Liver (tissue), 10 donors: ENCODE measurements at places on chromosomes 7 and 10. TPM values are rescaled to one million over a fixed set of nuclear protein-coding genes. Genes with fewer than 3 reads are reported as not detected.
A peak's percentile ranks its signal among the peaks of the same experiment; 100 is the strongest.

DNA sequence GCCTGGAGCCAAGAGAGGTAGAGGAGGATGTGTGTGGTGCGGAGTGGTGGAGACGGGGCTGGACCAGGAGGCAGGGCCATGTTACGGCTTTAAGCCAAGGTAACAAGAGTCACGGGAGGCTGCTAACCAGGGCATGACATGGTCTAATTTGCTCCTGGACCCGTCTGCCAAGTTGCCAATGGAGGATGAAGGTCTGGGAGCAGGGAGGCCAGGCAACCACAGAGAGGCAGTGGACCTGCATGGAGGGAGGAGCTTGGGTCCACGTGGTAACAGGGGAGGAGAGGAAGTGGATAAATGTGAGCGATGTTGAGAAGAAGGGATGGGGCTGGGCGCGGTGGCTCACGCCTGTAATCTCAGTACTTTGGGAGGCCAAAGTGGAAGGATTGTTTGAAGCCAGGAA is 31.0 kb downstream of the SRRM3 start:
- no peaks in the 10 kb centered on the region for H3K4me1 ChIP-seq
- H3K27me3 ChIP-seq: peaks cover 4% of the 10 kb centered on the region
- DNase-seq: no peak

DNA sequence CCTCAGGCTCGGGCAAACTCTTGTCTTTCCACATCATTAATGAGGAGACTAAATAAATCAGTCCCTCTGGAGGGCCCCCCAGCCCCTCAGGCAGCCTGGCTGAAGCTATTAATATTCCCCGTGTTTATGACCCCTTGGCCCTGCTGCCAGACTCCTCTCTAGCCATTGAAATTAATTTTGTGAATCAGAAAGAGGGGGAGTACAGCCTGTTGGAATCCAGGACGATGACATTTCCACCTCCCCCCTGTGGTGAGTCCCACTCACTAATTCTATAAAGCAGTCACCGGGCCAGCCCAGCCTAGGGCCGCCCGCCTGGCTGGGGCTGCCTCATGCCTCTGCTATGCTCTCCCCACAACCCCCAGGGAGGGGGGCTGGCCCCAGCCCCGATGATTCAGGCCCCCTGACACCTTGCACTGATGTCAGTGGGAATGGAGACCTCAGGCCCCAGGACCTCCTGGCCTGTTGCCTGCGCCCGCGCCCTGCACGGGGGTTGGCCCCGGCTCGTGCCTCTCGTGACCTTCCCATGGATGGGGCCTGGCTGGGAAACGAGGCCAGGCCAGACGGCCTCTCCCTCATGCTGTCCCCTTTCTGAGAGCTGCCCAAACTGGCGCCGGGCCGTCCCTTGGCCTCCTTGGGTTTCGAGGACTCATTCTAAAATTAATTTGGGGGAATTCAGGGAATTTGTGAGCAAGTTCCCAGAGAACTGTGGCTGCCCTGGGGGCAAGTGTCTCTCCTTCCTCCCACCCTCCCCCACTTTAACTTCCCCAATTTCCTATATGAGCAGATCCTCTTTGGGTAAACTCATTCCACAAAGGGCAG is 34.0 kb downstream of the TMEM270 start:
- no peak for DNase-seq
- no peak overlapping the region for H3K4me3 ChIP-seq
- H3K36me3 ChIP-seq: no peaks in the 10 kb centered on the region
- no peaks in the 10 kb centered on the region for H3K4me1 ChIP-seq
- peak overlapping the region; percentile 3 for H3K27ac ChIP-seq
- H3K27me3 ChIP-seq: no peaks in the 10 kb centered on the region

- H3K4me3 ChIP-seq: no peak overlapping the region
- no peak for DNase-seq
- no peaks in the 10 kb centered on the region for H3K36me3 ChIP-seq
- H3K27ac ChIP-seq: no peak overlapping the region
- H3K27me3 ChIP-seq: no peaks in the 10 kb centered on the region
- peaks cover 6% of the 10 kb centered on the region for H3K4me1 ChIP-seq
These were observed 81.5 kb downstream of the SRPK2 start for GRCh38 chr7:105307163-105307672.

GRCh38 chr10:5978230-5978489 is 817 bp upstream of the IL15RA start:
- no peaks in the 10 kb centered on the region for H3K27me3 ChIP-seq
- no peak for DNase-seq
- peak overlapping the region; percentile 96 for H3K4me3 ChIP-seq

DNA sequence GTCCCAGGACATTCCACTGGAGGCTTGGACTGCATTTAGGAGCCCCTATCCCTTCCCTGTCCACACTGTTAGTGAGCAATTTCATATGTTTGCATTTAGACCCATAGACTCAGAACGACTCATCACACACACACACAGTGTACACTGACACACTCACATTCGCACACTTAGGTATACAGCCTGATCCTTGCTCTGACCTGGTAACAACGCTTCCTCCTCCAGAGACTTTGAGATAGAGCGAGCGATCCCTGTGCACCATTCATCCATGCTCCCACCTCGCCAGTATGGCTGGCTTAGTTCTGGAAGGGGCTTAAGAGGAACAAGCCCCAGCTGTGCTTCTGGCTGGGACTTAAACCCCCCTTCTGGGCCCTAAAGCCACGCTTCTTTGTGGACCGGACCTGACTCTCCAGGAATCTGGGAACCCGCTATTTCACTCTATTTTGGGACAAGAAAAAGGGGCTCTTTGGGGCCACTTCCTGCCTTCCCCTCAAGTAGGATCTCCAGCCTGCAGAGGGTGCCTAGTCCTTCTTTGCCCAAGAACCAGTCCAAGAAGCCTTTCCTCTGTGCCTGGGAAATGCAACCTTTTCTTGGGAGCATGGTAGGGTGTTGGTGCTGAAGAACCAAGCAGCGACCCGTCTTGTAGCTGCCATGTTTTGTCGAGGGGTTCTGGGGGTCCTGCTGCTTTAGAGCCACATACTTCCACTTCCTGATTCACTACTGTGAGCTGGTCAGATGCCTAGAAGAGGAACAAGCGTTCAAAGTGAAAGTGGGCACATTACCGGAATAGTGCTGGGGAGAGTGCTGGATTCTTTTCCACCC is 1.1 kb upstream of the HOXA13 start:
- H3K27ac ChIP-seq: no peak overlapping the region
- peaks cover 19% of the 10 kb centered on the region for H3K4me1 ChIP-seq
- DNase-seq: no peak
- H3K36me3 ChIP-seq: no peaks in the 10 kb centered on the region

GRCh38 chr7:93315896-93316295 is 83.7 kb downstream of the VPS50 start:
- H3K36me3 ChIP-seq: no peaks in the 10 kb centered on the region
- no peaks in the 10 kb centered on the region for H3K27me3 ChIP-seq
- no peak overlapping the region for H3K27ac ChIP-seq
- H3K4me1 ChIP-seq: no peaks in the 10 kb centered on the region

DNA sequence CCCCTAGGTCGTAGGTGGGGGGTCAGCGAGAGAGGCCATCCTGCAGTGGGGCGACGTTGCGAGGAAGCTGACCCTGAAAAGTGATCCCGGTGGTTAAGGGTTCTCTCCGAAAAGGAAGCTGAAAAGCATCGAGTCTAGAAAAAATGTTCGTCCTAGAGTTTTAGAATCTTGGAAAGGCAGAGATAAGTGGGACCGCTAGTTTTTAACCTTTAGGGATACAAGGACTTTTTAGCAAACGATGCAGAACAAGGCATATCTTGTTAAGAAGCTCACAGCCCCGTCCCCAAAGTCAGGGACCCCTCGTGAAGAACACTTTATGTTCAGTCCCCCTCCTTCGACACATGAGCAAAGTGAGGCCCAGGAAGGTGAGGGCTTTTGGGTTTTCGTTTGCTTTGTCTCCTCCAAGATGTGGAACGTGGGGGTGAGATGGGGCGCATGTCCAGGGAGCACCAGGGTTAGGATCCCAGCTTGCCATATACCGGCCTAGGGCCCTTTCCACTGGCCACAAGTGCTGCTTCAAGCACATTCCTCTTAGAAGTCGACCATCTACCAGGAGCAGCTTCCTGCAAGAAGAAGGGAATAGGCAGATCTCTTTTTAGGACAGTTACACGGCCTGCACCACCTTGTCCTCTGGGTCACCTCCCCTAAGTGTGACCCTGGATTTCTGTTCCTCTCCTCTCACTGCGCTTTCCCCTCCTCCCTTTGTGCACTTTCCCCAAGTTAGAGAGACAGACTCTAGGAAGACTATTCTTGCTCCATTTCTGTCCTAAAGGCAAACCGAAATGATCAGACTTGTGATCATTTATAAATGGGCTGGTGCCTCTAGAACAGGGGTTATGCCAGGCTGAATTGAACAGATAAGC is 969 bp downstream of the SLC35G1 start:
- no peaks in the 10 kb centered on the region for H3K36me3 ChIP-seq
- H3K4me3 ChIP-seq: peak overlapping the region; percentile 78
- no peak overlapping the region for H3K27ac ChIP-seq
- H3K27me3 ChIP-seq: no peaks in the 10 kb centered on the region
- no peak for DNase-seq

DNA sequence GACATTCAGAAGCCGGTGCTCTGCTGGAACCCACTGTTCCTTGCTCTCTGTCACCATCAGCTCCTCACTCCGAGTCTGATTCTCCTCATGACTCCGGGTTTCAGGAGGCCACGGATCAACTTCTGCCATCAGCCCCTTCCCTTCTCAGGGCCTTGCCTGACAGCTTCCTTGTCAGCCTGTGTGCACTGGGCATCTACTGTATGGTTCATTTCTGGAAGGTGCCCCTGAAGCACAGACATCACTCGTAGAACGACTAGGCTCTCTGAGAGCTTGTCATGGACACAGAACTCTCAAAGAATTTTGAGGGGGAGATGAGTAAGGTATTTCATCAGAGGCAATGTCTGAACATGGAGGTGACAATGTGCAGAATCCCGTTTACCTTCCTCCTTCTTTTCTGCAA is 396.1 kb downstream of the TNS3 start:
- no peak overlapping the region for H3K4me3 ChIP-seq
- H3K4me1 ChIP-seq: peaks cover 30% of the 10 kb centered on the region
- H3K36me3 ChIP-seq: no peaks in the 10 kb centered on the region
- no peaks in the 10 kb centered on the region for H3K27me3 ChIP-seq

GRCh38 chr7:2934211-2934731 is 90.2 kb upstream of the GNA12 start:
- no peaks in the 10 kb centered on the region for H3K4me1 ChIP-seq
- H3K27ac ChIP-seq: no peak overlapping the region
- H3K27me3 ChIP-seq: no peaks in the 10 kb centered on the region
- no peaks in the 10 kb centered on the region for H3K36me3 ChIP-seq

DNA sequence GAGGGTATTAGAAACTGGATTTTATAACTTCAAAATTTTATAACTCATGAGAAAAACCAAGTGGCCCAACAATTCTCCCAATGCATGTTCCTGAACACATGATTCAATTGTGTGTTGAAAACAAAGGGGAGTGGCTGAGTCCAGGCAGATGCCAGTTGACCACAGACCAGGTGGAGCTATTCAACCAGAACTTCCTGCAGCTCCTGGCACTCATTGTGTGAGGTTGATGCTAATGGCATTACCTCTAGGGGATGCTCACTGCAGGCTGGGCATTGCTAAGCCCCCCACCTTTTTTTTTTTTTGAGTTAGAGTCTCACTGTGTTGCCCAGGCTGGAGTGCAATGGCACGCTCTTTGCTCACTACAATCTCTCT is 20.3 kb downstream of the MYOF start:
- H3K4me3 ChIP-seq: no peak overlapping the region
- no peak overlapping the region for H3K27ac ChIP-seq
- no peaks in the 10 kb centered on the region for H3K27me3 ChIP-seq
- no peaks in the 10 kb centered on the region for H3K4me1 ChIP-seq
- DNase-seq: no peak

DNA sequence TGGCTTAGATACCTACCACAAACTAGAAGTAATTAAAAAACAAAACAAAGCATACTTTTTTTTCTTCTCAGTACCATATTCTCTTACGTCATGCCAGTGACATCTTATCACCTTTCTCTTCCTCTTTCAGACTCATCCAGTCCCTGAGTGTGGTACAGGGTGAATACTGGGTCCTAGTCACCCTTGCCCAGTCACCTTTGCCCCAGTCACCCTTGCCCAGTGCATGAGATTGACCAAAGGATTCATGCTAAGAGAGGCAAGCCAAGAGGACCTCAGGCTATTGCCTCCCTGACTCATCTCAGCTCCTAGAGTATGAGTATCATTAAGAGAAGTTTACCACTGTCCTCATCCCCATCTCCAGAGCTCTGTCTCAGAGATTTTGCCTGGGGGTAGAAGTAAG is 10.0 kb upstream of the TSPAN12 start:
- no peaks in the 10 kb centered on the region for H3K27me3 ChIP-seq
- no peaks in the 10 kb centered on the region for H3K4me1 ChIP-seq
- no peaks in the 10 kb centered on the region for H3K36me3 ChIP-seq
- no peak overlapping the region for H3K4me3 ChIP-seq
- DNase-seq: no peak
- H3K27ac ChIP-seq: no peak overlapping the region

GRCh38 chr7:30162622-30163124 is 27.9 kb downstream of the MTURN start:
- H3K4me3 ChIP-seq: no peak overlapping the region
- H3K36me3 ChIP-seq: no peaks in the 10 kb centered on the region
- H3K27ac ChIP-seq: no peak overlapping the region
- DNase-seq: no peak

Gene ELMO1
- total RNA-seq: 51.5 TPM

Gene SPDYE5
- total RNA-seq: not detected

Gene CLEC2L
- total RNA-seq: not detected

Gene ITPRID1
- total RNA-seq: not detected

Gene IFIT2
- total RNA-seq: 4.8 TPM

Gene STOX1
- 2.6 TPM for total RNA-seq

Gene PIP
- not detected for total RNA-seq

Gene RGR
- total RNA-seq: not detected

Gene PPP1R17
- total RNA-seq: not detected

Gene MALRD1
- 0.59 TPM for total RNA-seq
